GM23248 (cell line): ENCODE measurements at places on chromosomes 11 and 22. TPM values are rescaled to one million over a fixed set of nuclear protein-coding genes. Genes with fewer than 3 reads are reported as not detected.
A peak's percentile ranks its signal among the peaks of the same experiment; 100 is the strongest.

Gene NOX4
- 0.54 and 2.0 TPM in 2 replicates for total RNA-seq

Gene HTR3B
- not detected in 2 replicates for total RNA-seq

Gene OSM
- total RNA-seq, result not detected in 2 replicates

DNA sequence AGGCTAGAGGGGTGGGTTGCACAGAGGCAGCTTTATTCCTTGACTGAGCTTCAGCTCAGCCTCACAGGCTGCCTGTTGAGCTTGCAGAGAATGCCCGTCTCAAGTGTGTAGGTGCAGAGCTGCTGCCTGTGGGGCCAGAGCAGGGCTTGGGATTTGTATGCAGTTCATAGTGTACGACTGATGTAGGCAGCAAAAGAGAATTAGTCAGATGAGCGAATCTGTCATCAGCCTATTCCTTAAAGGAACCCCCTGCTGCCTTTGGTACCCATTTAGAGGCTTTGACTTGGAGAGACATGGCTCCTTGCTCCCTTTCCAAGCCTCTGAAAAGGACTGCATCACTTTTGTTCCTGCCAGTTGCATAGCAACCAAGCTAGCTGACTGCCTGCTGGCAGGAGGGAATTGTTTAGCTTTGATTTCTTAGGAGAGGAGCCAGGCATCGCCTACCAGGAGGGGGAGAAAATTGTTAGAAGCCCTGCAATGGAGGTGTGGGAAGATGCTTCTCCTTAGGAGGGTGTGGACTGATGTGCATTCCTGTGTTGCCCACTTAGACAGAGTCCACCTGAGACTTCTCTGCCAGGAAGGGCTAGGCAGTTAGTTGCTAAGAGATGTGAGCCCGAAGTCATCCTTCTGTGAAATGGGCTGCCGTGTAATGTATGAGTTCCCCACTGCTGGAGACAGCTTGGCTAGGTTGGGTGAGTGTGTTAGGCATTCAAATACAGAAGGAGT, 10.9 kb downstream of the ACO2 start:
- DNase-seq, result peak; percentile 78
- no peak overlapping the region for H3K4me3 ChIP-seq
- H3K4me1 ChIP-seq, result peaks cover 42% of the 10 kb centered on the region

DNA sequence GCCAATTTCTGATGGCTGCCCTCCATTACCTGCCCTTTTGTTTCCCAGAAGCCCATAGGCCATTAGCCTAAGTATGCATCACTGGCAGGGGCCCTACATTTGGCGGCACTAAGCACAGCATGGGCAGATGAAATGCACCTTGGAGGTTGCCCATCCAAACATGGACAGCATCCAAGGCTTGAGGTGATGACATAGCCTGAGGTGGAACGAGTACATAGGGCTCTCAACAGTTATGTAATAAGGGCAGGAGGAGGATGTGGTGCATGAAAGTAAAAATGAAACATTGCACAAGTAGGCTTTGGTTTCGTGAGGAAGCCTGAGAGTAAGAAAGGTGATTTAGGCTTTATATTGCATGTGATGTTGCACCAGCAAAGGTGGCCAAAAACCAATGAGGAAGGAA, 148.1 kb downstream of the FAM76B start:
- no peak for DNase-seq
- H3K4me1 ChIP-seq, result no peaks in the 10 kb centered on the region

- H3K4me1 ChIP-seq, result peaks cover 3% of the 10 kb centered on the region; the same call in 1 of the 2 replicates
- H3K27me3 ChIP-seq, result no peaks in the 10 kb centered on the region
- DNase-seq, result peak; percentile 21
- no peak overlapping the region for H3K4me3 ChIP-seq
Measured at GRCh38 chr11:110317516-110317932, 21.1 kb upstream of the RDX start.

- no peak overlapping the region for H3K27ac ChIP-seq
- H3K36me3 ChIP-seq, result no peaks in the 10 kb centered on the region
- no peak overlapping the region for H3K4me3 ChIP-seq
- H3K27me3 ChIP-seq, result peaks cover 56% of the 10 kb centered on the region
Measured at GRCh38 chr11:121337078-121337477, 44.5 kb downstream of the SC5D start.

- H3K36me3 ChIP-seq, result peaks cover 8% of the 10 kb centered on the region
- H3K4me3 ChIP-seq, result peak overlapping the region; percentile 87
- no peak for DNase-seq
- H3K27me3 ChIP-seq, result no peaks in the 10 kb centered on the region
- peak overlapping the region; percentile 53 for H3K27ac ChIP-seq
Measured at GRCh38 chr11:117199916-117200812, 994 bp downstream of the TAGLN start.

DNA sequence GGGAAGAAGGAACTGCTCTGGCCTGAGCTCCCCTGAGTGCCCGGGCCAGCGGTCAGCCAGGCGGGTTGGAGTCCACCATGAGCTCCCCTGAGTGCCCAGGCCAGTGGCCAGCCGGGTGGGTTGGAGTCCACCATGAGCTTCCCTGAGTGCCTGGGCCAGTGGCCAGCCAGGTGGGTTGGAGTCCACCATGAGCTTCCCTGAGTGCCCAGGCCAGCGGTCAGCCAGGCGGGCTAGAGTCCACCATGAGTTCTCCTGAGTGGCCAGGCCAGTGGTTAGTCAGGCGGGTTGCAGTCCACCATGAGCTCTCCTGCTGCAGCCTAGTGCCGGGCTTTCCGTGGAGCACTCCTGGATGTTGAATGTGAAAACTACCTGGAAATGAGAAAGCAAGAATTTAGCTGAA, 844.0 kb downstream of the TBC1D22A start:
- DNase-seq, result no peak
- no peak overlapping the region for H3K4me3 ChIP-seq
- no peaks in the 10 kb centered on the region for H3K36me3 ChIP-seq
- no peaks in the 10 kb centered on the region for H3K27me3 ChIP-seq
- H3K4me1 ChIP-seq, result no peaks in the 10 kb centered on the region
